ENCODE measurements at places on chromosomes 11 and 22.
A peak's percentile ranks its signal among the peaks of the same experiment; 100 is the strongest.

- DNase-seq, result no peak
These were observed 93.6 kb downstream of the GRM5 start for GRCh38 chr11:88972210-88972609.

GRCh38 chr11:94877443-94878200 lies 95.7 kb downstream of the CWC15 start:
- DNase-seq, result no peak

DNA sequence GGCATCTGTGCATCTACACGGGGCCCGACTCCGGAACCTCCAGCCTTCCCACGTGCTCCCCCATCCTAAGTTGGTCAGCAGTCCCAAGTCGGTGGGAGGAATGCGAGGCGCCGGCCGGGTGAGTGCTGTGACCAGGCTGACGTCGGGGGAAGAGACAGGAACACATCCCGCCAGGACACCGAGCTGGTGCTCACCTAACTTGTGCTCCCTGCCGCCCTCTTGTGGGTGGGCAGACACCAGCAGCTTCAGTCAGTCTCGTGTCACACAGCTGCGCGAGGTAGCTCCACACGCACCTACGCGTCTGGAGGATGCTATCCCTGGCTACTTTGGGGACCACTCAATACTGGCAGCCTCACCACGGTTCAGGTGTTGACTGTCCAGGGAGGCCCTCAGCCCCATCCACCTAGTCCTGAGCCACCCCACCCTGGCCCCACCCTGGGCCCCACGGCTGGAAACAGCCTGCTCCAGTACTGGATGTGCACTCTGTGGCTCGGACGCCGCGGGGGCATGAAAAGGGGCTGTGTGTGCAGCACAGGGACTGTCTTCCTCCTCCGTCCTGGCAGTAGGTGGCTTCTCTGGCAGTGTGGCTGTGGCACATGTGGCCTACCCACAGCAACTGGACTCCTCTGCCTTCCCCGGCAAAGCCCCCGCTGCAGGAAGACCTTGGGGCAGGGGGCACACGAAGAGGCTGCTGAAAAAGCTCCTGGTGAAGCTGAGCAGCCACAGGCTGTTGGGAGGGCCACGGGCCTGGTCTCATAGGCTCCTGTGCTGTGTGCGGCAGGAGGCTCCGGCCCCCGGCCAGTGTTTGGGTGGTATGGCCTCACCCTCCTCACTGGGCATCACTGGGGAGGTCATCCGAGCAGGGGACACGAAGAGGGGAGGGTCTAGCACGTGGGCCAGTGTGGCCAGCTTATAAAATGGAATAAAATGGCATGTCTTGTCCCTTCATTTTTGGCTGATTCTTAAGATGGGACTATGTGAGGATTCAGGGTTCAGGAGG lies 11.2 kb upstream of the BID start:
- no peak for DNase-seq

DNA sequence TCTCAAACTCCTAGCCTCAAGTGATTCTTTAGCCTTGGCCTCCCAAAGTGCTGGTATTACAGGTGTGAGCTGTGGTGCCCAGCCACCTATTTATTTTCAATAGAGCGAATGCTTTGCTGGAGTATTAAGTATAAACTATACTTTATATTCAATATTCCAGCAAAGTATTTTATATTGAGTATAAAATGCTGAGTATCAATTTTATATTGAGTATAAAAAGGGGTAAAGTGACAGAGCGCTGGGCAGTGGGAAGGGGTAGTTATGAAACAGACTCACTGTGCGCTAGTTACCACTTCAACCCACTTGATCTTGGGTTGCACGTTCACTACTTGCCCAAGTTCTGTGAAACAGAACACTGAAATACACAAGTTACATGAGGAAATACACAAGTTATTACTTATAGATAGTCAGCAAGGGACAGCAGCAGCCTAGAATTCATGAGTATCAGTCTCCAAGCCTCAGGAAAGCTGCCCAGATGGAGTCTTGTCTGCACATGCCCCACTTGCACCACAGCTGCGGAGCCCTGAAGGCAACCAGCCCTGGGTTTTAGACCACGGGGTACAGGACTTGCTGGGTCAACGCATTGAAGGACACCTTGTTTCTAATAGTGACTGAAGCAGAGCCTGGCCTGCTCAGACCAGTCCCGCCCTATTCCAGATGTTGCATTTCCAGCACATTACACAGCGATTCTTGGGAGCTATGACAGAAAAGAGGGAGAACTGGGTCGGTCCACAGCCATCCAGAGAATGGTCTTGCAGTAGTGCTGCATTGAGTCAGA lies 51.6 kb upstream of the SYT13 start:
- no peak for DNase-seq

GRCh38 chr11:124729571-124729970 lies 10.2 kb upstream of the NRGN start:
- DNase-seq, result no peak

GRCh38 chr11:63892228-63892627 lies 24.7 kb downstream of the RCOR2 start:
- no peak for DNase-seq

DNA sequence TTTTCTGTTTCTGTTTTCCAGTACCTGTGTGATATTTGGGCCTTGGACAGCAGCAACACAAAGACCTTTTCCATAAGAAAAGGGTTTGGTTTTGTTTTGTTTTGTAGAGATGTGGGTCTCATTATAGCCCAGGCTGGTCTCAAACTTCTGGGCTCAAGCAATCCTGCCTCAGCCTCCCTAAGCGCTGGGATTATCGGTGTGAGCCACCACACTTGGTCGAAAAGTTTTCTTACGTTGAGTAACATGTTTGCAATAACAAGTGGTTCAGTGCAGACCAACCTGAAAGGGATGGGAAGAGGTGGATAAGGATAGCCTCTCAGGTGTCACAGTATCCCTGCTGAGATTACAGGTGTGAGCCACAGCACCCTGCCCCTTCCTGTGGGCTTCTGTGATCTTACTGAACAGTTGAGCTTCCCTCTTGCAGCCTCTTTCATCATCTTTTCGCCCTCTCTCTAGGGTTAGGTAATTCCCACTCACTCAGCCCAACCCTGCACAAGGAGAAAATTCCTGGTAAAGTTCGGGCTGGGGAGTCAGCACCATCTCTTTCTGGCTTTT lies 3.5 kb upstream of the MRPL48 start:
- no peak for DNase-seq

DNA sequence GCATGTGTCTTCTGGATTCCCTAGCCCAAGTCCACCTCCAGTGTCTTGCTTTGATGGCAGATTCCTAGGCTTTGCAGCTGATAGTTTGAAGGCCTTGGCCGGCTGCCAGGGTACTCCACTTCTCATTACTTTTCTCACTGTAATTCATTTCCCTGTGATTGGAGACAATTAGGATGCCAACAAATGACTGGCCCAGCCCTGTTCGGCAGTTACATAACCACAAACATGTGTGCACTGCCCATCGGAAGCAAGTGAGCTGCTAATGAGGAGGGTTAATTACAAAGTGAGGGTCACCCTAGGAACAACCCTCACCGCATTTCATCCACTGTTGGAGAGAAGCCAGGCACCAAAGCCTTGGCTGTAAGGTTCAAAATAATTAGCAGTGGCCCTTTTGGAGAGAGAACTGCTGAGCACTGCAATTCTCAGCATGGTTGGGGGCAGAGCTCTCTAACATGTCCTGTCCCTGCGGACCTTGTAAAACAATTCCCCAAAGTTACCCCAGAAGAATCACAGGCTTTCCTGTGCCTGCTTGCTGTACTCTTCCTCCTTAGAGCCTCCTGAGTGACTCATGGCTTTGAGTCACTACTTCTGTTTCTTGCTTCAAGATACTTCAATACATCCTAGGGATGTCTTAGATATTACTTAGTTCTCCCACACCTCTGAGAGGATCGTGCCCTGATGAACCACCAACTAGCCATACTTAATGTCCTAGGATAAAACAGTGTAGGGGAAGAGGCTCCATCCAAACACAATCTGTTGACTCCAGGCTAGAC lies 109.7 kb upstream of the GALNT18 start:
- DNase-seq, result no peak

GRCh38 chr11:9276571-9276970 lies 11.4 kb upstream of the DENND5A start:
- no peak for DNase-seq

- no peak for DNase-seq
These were observed 120.6 kb upstream of the LMO1 start for GRCh38 chr11:8384199-8384821.

- DNase-seq, result no peak
These were observed 572.6 kb downstream of the OPCML start for GRCh38 chr11:132959693-132960092.

GRCh38 chr22:41831828-41832552 lies 915 bp upstream of the SREBF2 start:
- DNase-seq, result no peak

- peak; percentile 53 for DNase-seq
These were observed 88.6 kb downstream of the PLEKHA7 start for GRCh38 chr11:16925561-16926065.

DNA sequence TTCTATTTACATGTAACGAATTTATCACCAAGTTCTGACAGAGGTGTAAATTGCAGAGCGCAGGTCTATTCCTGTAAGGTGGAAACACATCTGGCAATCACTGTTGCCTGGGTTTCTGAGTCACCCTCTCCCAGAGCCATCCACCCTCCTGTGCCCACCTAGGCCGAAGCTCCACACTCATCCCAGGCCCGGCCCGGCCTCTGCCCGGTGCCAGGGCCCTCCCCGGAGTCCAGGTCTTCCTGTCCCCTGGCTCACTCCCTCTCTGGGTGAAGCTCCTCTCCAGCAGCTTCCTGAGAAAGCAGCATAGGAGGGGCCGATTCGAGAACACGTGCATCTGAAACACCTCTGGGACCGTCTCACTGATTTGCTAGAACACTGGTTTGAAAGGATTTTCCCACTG lies 308.2 kb downstream of the SHANK2 start:
- DNase-seq, result no peak

DNA sequence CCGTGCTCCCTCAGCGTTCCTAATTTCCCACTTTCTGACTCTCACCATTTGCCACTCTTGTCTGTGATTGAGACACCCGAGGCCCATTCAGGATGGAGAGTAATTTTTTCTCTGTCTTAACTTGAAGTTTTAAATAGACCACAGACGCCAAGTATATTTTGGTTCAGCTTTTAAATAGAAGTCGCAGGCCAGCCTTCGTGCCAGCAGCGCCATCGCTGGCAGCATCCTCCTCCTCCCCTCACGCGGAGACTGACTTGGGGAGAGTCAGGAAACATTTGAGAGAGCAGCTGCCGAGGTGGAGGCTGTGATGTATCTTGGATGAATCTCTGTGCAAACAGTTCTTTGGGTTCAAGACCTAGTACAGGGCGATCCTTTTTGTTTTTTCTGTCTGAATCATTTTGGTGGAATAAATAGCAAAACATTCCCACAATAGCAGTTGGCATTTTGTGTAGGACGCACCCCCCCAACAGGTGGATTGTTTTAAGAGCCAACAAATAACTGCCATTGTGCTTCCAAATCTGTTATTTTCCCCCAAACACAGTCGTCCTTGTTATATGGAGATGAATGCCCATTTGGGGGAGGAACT lies 889 bp upstream of the DMC1 start:
- DNase-seq, result peak; percentile 36

DNA sequence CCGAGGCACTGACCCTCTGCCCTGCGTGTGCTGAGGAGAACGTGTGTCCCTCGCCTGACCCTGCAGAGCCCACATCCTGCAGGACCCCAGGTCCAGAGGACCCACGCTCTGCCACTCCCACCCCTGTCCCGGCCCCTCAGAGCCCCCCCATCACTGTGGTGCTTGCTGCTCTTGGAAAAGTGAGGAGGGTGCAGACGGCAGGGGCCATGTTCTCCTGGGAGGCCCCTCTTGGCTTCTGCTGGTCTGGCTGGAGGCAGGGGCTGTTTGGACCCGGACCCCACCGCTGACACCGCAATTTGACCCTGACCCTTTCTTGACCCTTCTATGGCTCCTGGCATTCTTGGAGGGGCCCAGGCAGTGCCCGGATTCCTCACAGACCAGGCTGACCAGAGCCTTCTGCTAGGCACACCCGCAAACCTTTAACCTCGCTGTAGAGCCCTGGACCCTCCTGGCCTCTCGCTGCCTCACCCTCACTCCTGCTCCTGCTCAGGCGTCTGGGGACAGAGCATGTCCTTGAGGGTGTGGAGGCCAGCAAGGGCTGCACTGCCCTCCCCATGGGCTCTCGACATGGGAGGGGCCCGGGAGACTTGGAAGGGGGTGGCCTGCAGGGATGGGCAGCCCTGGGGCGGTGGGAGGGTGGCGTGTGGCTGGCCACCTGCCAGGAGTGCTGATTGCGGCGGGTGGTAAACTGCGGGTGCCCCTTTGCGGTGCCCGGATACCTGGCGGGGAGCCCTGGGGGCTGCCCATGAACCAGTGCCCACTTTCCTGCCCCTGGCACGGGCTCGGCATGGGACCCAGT lies 37.0 kb upstream of the MUC5AC start:
- DNase-seq, result no peak

- no peak for DNase-seq
These were observed 38.7 kb downstream of the TPBGL start for GRCh38 chr11:75279273-75279672.

DNA sequence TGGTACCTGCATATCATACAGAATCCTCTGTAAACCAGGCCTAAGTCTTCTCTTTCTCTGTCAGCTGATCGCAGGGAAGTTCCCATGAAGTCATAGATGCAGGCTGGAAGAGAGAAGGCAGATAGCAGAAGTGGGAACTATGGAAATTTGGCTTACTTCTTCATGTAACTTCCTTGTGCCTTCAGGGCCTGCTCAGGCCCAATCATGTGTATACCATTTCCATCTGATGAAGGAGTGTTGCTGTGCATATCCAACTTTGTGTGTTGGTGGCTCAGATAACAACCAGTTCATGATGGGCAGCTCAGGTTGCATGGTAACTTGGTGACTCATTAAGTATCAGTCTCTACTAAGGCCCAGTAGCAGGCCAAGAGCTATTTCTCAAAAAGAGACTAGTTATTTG lies 53.1 kb upstream of the CEP295 start:
- no peak for DNase-seq

- DNase-seq, result no peak
These were observed 293.3 kb downstream of the BRD1 start for GRCh38 chr22:49534386-49534785.

DNA sequence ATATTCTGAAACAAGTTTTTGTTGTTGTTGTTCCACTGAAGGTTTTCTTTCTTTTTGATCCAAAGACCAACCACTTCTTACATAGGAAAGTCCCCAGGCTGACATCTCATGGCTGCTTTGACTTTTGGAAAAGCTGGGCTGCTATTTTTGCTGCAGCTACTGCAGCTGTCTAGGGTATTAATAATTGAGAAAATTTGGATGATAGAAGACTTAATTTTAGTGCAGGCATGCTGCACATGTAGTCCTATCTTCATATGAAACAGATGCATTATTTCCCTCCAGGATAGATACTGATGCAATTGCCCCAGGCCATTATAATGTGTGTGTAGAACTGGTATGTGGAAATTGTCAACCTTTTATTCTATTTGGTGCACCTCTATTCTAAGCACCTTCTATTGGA lies 131.4 kb downstream of the NAV2 start:
- DNase-seq, result no peak

Measured in left renal pelvis (tissue), 4 donors.